ENCODE measurements at places on chromosomes 3 and 15.

- no peak for DNase-seq
Observed at GRCh38 chr3:24451461-24452099, 43.1 kb downstream of the THRB start.

DNA sequence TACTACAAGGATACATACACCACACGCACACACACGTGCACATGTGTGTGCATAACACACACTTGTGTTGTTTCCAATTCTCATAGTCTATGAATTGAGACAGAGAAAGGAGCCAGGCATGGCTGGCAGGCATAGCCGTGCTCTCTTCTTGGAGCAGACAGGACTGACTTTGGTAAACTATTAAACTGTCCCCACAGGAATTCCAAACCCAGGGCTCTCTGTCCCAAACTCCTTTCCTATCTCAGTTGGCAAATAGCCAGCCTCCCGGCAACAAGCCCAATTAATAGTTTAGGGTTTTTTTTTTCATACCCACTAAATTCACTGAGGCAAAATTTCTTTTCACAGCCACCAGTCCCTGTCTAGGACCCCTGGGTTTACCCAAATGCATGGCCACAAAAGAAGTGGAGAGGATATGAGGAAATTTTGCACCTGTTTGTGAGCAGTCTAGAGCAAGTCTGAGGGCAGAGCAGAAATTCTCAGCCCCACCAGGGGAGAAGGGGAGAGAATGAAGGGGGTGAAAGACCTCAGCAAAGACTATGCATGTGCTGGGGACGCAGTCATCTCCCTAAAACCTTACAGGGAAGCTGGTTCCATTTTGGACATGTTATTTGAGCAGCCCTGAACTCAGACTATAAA lies 17.8 kb downstream of the GALNT15 start:
- DNase-seq: no peak

DNA sequence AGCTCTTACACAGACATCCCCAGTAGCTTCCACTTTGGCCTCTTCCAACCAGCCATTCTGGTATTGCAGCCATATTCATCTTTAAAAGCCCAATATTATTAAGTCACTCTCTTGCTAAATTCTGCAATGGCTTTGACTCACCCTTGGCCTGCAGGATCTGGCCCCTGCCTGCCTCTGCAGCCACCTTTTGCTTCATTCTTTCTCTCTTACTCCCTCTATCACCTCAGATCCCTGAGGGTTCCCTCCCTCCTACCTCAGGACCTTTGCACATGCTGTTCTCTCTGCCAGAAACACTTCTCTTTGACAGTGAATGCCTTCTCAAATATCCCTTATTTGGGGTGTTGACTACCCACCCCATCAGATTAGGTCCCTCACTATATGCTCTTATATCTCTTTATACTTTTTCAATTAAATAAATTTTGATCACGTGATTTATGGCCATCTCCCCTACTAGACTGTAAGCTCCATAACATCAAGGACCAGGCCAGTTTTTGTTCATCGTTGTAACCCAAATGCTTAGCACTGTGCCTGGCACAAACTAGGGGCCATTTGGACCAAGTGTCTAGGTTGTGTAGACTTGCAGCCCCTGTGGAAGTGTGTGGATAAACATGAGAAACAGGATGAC lies 32.3 kb upstream of the UBE2Q2 start:
- no peak for DNase-seq

- no peak for DNase-seq
Observed at GRCh38 chr3:70916375-70917055, 604.1 kb upstream of the MDFIC2 start.

DNA sequence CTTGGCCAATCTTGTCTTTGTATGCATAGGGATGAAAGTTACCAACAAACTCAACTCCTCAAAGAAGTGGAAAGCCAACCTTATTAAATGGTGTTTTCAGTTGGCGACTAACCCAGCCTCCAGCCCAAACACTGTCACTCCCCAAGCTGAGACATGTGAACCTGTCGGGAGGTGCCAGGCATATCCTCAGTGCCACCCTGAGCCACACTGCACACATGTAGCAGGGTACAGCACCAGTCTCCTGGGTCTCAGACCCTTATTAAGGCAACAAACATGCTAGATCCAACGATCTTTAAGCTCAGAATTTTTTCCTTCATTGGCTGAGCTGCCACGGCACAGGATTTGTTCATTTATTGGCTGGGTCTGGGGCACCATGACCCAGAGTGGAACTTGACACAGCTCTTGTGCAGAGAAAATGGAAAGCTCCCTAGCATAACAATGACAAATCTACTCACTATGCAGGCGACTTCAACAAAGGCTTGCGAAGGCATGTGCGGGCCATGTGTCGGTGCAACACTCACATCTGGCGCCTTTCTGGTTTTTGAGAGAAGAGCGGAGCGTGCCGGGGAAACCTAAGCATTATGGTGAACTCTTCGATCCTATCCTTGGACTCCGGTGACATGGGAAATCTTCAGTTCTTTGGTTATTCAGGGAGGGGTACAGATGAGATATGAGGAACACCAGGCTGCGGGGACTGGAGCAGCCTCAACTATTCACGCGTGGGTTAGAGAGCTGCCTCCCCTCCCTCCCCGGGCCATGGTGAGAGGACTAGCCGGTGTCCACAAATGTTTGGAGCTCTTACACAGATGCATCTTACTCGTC lies 190.1 kb downstream of the FAM43A start:
- no peak for DNase-seq

- no peak for DNase-seq
Observed at GRCh38 chr3:12710062-12710461, 46.1 kb upstream of the RAF1 start.

DNA sequence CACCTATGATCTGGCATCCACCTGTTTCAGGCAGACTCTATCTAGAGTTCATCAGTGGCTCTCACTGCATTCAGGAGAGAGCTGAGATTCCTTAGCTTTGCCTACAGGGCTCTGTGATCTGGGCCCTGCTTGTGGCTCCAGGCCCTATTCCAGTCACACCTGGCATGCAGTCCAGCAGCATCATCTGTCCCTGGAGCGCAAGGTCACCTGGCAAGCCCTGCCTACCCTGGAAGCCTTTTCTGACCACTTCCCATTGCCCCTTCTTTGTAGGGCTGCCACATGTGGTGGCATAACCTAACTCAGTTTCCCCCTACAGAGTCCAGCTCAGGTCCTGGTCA lies 115.1 kb upstream of the PLXNA1 start:
- no peak for DNase-seq

DNA sequence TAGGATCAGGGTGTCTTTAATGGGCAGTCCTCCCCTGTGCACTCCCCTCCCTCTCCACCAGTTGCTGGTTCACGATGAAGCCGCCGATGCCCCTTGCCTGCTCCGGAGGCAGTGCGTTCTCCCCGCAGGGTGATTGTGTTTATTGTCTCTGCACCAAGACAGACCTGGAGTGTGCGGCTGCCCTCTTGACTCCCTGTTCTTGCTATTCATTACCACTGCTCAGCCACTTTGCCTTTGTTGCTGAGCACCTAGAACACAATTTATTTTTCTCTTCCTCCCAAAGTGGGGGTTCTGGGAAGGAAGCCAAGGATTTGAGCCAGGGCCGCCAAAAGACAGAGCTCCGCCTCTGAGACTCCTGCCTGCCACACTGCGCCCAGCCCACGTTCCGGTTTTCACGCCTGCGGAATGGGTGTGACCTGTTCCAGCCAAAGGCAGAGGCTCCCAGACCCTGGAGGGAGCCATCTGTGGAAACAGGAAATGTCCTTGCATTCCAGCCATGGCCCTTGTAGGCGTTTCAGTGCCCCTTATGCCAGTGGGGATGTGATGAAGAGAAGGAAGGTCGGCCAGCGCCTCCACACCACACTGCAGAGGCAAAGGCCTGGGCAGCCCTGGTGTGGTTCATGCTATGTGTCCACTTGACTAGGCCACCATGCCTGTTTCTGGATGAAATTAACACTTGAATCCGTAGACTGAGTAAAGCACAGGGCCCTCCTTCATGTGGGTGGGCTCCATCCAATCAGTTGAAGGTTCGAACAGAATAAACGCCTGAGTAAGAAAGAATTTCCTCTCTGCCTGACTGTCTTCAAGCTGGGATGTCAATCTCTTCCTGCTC lies 85.8 kb downstream of the HMG20A start:
- no peak for DNase-seq

DNA sequence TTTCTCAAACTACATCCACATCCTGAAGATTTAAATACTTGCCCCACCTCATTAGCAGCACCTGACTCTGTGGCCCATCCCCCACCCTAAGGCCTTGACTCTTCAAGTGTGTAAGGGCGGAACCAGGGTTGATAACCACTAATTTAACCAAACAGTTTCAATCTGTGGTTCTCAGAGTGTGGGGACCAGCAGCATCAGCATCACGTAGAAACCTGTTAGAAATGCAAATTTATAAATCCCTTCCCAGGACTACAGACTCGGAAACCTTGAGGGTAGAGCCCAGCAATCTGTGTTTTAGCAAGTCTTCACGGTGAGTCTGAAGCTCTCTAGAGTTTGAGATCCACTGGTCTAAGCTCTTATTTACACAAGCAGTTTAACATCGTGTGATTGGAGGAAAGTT lies 12.4 kb downstream of the GNB4 start:
- DNase-seq: no peak

DNA sequence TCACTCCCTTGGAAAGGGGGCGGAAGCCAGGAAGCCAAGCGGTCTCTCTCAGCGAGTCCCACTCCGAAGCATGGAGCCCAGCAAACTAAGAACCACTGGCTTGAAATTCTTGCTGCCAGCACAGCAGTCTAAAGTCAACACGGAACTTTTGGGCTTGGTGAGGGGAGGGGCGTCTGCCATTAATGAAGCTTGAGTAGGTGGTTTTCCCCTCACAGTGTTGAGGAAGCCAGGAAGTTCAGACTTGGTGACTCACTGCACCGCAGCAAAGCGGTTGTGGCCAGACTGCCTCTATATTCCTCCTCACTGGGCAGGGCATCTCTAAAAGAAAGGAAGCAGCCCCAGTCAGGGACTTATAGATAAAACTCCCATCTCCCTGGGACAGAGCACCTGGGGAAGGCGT lies 665.4 kb upstream of the CBLB start:
- DNase-seq: no peak

- DNase-seq: no peak
Observed at GRCh38 chr3:192943393-192943792, 25.7 kb upstream of the MB21D2 start.

DNA sequence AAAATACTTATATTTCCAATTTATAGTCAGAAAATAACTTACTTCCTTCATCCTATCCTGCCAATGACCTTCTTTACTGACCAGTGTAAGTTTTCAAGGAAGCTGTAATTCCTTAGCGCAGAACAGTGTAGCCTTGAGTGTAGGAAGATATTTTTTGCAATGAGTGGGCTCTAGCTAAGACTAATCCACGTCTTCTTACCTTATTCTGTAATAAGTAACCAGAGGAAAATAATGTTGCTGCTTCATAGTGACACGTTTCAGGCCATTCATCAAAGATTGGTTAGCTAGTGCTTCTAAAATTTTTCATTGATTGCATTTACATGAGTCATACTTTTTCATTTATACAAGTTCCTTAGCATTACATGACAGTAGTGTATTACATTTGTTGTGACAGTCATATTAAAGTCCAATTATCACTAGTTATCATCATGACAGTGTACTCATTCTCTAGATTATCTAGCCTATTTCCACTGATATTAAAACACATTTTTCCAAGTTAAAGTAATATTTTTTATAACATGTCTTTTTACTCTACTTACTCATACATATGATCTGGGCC lies 403.8 kb upstream of the EPHA3 start:
- no peak for DNase-seq

- DNase-seq: no peak
Observed at GRCh38 chr3:44342176-44342790, 3.7 kb downstream of the TCAIM start.

GRCh38 chr3:159210336-159210735 lies 408.5 kb downstream of the MFSD1 start:
- no peak for DNase-seq

GRCh38 chr3:64830681-64831080 lies 142.9 kb upstream of the ADAMTS9 start:
- no peak for DNase-seq

DNA sequence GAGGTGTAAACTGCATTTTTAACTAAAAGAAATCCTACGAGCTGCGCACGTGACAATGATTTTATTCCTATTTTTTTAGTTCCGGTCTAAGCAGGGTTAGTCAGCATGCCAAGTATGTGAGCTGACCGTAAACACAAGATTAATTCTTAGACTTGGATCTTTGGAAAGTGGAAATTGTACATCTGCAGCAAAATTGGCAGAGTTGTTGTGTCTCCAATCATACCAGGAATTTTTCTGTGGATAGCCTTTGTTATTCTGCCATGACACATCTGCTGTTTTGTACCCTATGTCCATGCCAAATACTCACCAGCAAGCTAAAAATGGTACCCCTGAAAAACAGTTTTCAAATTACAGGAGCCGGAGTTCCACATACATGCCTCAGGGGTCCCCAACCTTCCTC lies 562.5 kb downstream of the UNC13C start:
- no peak for DNase-seq

DNA sequence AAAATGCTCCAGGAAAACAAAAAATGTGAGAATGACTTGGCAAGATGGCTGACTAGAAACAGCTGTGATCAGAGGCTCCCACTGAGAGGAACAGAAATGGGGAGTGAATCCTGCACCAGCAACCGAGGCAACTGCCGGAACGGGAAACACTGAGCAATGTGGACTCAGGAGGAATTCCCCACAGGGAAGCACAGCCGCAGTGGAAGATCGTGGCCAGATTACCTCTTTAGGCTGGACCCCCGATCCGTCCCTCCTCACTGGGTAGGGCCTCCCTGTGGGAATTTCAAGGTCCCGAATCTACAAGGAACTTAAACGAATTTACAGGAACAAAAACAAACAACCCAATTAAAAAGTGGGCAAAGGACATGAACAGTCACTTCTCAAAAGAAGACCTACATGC lies 385.2 kb upstream of the MCTP2 start:
- DNase-seq: no peak

GRCh38 chr3:20564966-20565365 lies 379.0 kb upstream of the SGO1 start:
- DNase-seq: no peak

- no peak for DNase-seq
Observed at GRCh38 chr15:56832125-56832524, 86.3 kb upstream of the TCF12 start.

DNA sequence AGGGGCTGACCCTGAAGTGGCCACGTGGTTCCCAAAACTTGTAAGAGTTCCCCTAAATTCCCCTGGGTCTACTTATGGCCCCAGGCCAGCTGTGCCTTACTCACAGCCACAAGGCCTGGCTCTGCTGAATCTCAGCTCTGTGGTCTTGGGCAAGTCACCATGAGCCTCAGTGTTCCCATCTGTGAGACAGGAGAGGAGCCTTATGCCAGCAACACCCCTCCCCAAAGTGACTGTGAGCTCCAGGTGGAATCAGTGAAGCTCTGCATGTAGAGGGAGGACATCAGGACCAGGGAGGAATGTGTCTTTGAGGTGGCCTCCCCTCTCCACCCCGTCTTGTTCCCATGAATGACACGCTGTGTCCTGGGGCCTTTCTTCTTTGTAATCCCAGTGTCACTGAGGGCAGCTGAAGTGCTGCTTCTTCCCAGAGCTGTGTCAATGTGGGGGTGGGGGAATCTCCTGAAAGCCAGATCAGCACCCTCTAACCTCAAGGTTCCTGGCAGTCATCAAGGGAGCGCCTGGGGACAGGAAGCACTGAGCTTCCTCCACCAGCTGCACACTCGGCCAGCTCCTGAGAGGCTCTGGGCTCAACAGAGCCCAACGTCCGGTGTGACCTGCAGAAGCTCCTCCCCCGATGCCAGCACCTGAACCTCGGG lies 258.9 kb downstream of the UACA start:
- no peak for DNase-seq

GRCh38 chr3:51702156-51702555 lies 4.7 kb upstream of the GRM2 start:
- DNase-seq: no peak

Measured in stimulated activated CD4-positive, alpha-beta T cell treated with anti-CD3 and anti-CD28 coated beads, TNF-alpha, amount 100 ng/mL, for 1 hour (primary cell).